Activated T-helper 1 cell treated with Interleukin-2 at 50 U/mL for 16 hours (primary cell): ENCODE measurements at places on chromosomes 16 and 17.

GRCh38 chr17:7838090-7839075, 4.4 kb downstream of the KDM6B start:
- DNase-seq = no peak

- DNase-seq = no peak
These were observed 418.4 kb upstream of the PMFBP1 start for GRCh38 chr16:72590151-72590937.

- no peak for DNase-seq
These were observed 645.9 kb downstream of the WWOX start for GRCh38 chr16:78745108-78746019.

DNA sequence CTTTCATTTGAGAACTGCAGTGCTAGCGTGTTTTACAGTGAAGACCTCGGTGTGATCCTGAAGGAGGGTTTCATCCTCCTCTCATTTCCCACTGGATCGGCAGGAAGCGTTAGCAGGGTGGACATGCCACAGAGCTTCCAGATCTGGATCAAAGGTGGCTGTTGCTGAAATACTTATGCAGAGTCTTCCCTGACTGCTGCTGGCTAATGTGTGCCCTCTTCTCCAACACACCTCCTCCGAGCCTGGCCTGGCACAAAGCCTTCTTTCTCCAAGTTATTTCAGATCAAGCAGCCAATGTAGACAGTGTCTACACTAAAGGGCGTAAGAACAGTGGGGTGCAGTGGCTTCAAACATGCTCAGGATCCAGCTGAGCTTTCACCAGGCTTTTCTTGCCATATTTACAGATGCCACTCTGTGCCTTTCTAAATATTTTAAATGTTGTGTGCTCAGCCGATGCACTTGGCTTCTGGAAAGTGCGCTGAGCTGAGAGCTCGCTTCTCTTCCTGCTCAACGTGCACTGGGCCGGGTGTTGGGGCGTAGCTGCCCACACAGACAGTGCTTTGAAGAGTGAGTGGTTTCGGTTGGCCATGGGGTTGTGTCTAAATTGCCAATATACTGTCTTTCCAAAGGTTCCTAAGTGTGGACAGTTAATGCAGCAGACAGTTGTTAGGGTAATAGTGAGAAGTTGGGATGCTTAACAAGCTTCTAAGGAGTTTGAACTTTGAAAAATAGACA, 2.1 kb downstream of the ZNF750 start:
- no peak for DNase-seq

GRCh38 chr17:40063187-40063771, 514 bp downstream of the THRA start:
- DNase-seq = no peak

- no peak for DNase-seq
These were observed 6.4 kb downstream of the CACNG5 start for GRCh38 chr17:66841328-66841727.

GRCh38 chr17:78438694-78439325, 60.4 kb downstream of the PGS1 start:
- DNase-seq = no peak

- no peak for DNase-seq
These were observed 6.2 kb downstream of the C16orf89 start for GRCh38 chr16:5059386-5060072.

GRCh38 chr16:10684511-10685151, 10.1 kb downstream of the TEKT5 start:
- no peak for DNase-seq

DNA sequence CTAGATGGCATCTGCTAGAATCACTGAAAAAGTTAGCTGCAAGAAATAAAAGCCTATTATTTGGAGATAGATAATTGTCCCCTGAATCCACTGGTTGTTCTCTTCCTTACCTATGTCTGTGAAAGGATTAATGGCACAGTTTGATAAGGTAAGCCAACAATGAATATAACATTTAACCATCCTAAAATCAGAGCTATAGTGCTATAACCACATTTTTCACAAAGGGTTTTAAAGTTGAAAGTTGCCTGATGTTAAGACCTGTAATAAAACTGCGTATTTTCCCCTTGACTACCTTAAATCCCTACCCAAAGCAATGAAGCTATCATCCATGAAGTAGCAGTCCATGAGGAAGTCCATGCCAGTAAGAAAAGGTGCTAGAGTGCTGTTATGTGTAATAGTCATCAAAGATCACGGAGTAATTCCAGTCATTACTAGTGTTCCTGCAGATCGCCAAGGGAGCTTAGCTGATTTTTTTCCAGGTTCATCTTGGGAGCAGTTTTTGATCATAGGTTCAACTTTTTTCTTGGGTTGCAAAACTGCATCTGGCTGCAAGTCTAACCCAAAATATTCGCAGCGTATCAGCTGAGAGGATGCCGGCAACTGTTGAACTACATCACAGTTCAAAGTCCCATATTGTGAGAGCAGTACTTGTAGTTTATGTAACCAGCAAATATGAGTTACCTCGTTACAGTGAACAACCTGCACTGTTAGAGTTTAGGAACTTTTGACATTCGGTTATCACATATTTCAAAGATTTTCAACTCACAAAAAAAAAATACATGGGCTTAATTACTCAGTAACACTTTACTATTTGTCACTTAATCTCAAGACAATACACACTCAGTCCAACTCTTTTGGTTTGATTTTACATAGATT, 18.2 kb upstream of the RSL1D1 start:
- no peak for DNase-seq

DNA sequence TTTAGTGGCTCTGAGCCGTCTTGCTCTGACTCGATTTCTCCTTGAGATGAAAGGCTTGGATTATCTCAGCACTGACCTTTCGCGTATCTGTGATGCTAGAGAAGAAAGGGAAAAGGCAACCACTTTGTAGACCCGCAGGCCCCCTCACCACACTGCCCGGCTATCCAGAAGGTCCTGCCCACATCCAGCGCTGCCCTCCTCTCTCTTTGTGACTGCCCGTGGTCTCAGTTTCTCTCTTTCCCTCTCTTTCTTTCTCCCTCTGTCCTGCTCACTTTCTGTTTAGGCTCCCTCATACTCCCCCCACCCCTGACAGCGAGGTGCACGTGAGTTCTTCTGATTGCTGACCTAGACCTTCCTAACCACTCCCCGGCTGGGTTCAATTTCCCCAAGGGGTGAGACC, 12.8 kb upstream of the TBX21 start:
- DNase-seq = no peak

GRCh38 chr17:1616101-1616500, 12.5 kb downstream of the SLC43A2 start:
- no peak for DNase-seq

- DNase-seq = no peak
These were observed 190.9 kb downstream of the RAB11FIP4 start for GRCh38 chr17:31582151-31582907.

GRCh38 chr17:8046929-8047768, 8.3 kb downstream of the ALOX15B start:
- no peak for DNase-seq

GRCh38 chr16:85917959-85918358, 19.0 kb downstream of the IRF8 start:
- no peak for DNase-seq

DNA sequence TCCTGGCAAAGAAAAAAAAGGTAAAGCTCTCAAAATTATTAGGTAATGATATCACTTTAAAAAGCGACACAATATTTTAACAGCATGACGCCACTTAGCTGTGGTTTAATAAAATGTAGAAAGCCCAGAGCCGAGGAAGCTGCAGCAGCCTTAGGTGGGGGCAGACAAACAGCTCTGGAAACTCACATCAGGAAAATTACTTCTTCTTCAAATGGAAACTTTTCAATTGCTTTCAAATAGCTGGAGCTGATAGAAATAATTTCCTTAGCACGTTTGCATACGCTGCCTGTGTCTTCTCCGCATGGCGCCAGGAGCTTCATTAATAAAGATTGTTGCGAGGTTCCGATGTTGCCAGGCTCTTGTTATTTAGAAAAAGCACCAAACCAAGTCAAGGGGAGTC, 835.3 kb upstream of the EEF2KMT start:
- DNase-seq = no peak

GRCh38 chr17:64155751-64156544, 26.0 kb upstream of the ERN1 start:
- DNase-seq = no peak

DNA sequence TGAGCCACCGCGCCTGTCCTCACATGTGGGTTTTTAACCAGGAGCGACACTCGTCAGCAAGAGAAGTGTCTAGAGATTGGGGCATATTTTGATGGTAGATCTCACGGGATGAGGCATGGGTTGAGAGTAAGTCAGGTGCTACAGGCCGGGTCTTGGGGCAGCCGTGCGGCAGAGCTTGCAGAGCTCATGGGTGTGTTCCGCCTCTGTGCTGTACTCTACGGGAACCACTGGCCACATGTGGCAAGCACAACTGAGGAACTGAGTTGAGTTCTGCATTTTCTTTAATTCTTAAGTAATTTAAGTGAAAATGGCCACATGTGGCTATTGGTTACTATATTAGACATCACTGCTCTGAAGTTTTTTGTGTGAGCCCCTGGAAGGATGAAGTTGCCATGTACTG, 9.6 kb downstream of the CLUAP1 start:
- DNase-seq = no peak

- no peak for DNase-seq
These were observed 106.8 kb upstream of the AXIN2 start for GRCh38 chr17:65668211-65668610.

DNA sequence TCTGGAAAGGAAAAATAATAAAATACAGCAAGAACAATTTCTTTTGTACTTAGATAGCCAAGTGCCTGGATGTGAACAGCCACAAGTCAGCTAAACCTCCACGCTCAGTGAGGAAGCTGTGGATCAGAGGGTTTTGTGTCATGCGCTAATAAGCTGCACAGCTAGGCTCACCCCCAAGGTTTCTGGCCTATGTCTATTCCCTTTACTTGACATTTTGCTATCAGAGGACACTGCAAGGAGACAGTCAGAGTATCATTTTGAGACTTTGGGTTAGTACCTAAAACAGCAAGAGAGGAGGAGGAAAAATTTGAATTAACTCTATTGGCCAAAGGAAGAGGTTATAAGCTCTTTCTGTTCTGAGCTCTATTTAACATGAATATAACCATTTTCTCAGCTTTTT, 139.3 kb downstream of the KCNJ2 start:
- no peak for DNase-seq

DNA sequence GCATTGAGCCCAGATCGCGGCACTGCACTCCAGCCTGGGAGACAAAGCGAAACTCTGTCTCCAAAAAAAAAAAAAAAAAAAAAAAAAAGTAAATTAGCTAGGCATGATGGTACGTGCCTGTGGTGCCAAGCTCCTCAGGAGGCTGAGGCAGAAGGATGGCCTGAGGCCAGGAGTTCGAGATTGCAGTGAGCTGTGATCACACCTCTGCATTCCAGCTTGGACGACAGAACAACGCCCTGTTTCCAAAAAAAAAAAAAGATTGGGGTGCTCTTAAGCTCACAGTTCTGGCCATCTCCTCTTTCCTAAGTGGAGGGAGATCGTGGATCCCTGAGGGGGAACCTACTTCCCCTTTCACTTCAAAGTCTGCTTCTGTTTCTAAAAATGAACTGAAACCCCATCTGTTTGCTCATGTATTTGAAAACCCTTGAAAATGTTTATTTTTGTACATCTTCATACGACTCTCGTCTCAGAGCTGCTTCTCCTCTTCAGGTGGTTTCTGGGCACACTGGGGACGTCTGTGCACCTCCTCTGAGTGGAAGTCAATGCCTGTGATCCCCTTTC, 138.8 kb downstream of the PRKCA start:
- no peak for DNase-seq

DNA sequence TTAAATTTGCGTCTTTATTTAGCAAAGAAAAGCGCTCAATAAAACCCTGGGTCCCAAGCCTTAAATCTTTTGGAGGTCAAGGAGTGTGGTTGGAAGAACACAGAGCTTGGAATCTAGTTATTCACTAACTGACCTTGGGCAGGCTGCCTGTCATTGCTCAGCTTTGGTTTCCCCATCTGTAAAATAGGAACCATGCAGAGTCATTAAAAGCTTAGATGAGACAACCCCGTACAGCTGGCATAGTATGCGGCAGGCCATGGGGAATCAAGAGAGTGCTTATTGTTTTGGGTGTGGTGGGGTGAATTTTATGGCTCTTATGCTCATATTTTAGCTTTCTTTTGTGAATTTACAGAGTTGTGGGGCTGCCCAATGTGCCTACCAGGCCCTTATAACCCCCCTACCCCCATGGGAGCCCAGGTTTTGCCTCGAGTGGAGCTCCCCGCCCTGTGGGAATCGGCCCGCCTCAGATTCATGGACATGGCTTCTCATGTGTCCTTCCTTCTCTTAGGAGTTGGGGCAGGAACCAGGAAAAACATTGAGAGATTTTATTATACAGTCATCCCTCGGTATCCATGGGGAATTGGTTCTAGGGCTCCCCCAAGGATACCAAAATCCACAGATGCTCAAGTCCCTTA, 113.5 kb downstream of the CLEC16A start:
- no peak for DNase-seq

DNA sequence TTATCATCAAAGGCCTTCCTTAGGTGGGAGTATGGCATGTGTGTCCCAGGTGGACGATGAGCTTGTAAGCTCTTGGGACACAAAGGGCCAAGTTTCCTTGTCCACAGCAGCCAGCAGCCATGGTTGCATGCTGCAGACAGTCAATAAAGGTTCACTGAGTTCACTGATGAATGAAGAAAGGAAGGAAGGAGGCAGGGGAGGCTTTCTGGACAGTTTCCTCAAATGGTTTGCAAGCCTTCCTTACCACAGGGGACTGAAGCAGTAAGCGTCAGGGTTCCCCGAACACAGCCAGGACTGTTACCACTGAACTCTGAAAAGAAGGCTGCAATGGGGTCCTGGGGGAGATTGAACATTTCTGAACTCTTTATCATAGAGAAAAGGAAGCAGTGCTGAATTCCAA, 111.1 kb downstream of the GAS7 start:
- DNase-seq = no peak

DNA sequence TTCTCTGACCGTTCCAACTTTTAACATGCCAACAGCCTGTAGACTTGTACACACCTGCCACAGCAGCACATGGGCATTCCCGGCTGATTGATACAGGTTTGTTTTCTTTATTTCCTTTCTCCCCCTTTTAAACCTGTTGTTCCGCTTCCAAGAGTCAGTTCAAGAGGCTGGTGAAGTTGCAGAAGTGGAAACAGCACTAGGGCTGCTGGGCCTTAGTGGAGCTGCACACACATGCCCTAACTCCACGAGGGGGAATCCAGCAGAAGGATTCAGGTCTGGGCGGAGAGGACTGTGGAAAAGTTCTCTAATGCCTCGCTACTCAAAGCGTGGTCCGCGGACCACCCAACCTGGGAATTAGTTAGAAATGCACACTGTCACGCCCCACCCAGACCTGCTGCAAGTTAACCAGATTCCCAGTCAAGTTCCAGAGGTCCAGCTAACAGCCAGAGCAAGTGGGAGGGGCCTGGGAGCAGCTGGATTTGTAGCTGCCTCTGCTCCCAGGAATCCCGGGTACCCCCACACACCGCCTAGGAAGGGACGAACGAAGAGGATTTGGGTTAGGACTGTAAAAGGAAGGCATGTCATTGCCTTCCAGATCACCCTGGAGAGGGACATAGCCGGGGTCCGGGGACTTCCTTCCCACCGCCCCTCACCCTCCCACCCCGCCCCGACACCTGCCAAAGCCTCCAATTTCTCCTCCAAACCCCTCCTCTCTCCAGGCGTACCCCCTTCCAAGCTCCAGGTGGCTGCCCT, 542 bp downstream of the SLC39A11 start:
- DNase-seq = no peak

- DNase-seq = no peak
These were observed 8.4 kb upstream of the PIEZO1 start for GRCh38 chr16:88793251-88793954.
